Hypothalamus (tissue), 51 donors: ENCODE measurements at places on chromosomes 5 and 9.

DNA sequence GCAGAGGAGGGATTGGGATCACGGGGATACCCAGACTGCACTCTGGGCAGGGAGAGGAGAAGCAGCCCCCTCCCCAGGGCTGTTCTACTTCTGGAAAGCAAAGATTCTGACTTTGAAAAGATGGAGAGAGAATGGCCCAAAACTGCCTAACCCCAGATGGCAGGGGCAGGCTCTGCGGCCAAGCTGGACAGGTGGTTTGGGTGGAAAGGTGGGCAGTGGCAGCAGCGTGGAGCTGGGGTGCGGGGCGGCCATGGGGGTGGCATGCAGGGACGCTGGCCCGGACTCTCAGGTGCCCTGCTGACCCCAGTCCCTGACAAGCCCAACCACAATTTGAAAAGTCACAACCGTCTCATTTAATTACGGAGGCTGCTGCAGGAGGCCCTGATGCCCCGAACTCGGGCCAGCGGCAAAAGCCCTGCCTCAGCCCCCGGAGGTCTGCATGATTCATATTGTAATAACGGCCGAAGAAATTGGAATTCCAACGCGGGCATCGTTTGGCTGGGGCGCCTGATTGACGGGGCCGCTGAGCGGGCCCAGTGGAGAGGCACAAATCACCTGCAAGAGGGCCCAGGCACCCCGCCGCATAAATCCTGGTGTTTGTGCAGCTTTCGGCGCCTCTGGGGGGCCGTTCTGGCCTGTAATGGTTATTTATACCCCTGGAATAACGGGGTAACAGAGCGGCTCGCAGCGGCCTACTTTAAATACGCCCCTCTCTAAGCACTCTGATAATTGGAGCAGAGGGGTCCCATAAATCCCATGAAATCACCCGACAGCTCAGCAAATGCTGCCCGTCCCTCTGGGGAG is 41.8 kb upstream of the FCN2 start:
- DNase-seq: no peak

GRCh38 chr9:109325089-109325488 is 4.2 kb upstream of the EPB41L4B start:
- DNase-seq: no peak

DNA sequence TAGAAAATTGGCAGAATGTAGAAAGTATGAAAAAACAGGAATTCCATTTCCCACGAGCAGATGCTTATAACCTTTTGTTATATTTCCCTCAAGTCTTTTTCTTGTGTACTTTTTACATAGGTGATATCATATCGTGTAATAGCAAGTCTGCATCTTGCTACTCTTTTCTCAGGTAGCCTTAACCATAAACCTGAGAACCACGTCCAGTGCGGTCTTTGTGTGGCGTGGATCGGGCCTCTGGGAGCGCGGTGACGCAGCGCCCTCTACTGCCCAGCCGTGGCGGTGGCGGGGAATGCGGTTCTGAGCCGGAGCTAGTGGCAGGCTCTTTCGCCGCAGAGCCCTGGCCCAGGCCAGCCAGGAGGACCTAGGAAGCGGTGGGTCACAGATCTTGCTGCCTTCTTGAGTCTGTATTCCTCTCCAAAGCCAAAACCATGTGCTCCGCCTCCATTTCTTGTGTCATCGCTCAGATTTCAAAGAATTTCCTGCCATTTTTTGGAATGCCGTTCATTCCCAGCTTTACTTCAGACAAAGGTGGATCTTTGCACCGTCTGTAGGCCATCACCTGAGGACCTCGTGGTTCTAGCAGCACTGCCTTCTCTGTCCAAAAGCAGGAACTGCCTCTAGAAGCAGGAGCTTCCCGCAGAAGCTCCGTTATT is 71.9 kb downstream of the MVB12B start:
- DNase-seq: peak; percentile 61

DNA sequence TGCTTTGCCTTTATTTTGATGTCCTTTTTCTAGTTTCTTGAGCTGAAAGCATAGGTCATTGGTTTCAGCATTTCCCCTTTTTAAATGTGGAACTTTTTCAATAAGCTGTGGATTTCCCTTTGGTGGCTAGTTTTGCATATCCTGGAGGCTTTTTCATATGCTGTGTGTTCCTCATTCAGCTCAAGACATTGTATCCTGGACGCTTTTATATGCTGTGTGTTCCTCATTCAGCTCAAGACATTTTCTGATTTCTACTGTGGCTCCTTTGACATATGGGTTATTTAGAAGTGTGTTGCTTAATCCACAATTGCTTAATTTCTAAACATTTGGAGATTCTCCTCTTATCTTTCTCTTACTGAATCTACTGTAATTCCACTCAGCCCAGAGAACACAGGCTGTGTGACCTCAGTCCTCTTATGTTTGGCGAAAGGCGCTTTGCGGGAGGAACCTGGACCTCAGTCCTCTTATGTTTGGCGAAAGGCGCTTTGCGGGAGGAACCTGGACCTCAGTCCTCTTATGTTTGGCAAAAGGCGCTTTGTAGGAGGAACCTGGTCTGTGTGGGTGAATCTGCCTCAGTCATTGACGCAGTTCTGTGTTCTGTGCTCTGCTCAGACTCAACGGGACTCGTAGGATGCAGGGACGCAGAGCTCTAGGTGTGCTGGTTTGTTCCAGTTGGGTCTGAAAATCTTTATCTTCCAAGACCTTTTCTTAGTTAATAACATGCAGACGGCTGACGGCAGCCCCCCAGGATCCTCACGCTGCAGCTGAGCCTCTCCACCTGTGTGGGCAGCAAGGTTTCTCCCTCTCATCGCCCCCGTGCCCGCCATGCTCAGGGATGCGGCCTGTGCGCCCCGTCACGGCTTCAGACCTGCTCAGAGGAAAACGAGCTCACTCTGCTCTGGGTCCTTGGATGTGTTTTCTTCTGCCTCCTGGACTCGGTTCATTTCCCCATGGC is 6.0 kb upstream of the SLC9A3 start:
- DNase-seq: no peak

GRCh38 chr5:135537745-135538144 is 2.0 kb upstream of the NEUROG1 start:
- no peak for DNase-seq

DNA sequence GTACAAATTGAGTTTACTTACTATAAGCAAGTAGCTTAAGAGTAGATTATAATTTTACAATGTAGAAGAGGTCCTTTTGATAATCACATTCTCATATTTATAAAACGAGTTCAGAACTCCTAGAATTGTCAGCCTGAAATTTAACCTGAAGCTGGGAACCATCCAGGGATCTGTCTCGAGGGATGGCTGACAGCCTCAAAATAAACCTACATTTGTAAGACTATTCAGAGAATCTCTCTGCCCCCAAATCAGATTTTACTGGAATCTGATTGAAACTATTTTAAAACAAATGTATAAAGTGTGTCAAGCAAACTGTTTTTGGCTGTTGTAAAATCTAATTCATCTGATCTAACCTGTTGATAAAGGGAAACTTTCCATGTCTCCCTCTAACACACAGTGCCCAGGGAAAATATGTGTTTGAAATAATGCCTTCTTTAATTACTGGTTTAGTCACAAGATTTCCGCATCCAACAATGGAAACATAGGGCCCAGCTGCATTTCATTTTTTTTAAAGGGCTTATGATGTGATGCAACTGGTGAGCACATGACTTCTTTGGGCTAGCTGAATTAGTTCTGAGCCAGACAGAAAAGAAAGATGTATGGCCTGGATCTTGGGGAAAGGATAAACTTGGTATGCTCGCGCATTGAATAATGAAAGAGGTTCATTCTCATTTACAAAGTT is 30.3 kb downstream of the SLC25A46 start:
- DNase-seq: no peak

- no peak for DNase-seq
Observed at GRCh38 chr5:81631621-81632020, 119.3 kb downstream of the SSBP2 start.

DNA sequence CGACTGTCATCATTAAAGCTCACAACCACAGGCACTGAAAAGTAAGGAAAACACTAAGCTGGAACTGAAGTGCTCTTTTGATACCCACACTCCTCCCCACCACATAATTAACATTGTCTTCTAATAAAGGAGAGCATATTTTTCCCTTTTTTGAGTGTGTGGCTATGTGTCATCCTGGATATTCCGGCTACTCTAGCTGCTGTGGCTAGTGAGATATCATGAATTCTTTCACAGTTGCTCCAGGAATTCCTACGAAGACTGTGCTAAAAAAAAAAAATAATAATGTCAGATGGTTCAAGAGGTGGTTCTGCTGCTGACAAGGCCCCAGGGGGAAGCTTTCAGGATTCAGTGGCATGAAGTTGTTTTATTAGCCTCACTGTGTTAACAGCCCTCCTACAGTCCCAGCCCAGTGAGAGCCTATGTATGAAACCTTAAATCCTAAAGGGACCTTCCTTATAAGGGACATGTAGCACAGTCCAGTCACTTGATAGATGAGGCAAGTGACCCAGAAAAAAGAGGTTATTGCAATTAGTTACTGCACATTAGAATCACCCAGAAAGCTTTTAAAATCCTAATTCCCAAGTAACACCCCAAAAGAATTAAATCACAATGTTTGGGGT is 46.6 kb downstream of the TMEM252 start:
- DNase-seq: no peak

DNA sequence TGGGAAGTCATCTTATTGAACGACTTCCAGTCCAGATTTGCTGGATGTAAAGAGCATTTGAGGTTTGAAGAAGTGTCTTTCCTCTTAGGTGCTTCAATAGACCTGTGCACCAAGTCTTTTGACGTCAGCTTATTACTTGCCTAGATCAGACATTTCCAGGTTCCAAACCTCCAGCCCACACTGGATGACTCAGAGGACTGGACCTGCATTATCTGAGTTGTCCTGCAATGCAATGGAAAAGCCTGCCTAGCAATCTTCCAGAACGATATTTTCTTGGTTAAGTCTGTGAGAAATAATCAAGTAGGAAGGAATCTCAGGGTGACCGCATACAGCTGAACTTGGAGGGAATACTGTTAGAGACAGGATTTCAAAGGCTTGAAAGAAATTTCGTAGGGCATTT is 147.2 kb upstream of the MOCS2 start:
- DNase-seq: no peak

DNA sequence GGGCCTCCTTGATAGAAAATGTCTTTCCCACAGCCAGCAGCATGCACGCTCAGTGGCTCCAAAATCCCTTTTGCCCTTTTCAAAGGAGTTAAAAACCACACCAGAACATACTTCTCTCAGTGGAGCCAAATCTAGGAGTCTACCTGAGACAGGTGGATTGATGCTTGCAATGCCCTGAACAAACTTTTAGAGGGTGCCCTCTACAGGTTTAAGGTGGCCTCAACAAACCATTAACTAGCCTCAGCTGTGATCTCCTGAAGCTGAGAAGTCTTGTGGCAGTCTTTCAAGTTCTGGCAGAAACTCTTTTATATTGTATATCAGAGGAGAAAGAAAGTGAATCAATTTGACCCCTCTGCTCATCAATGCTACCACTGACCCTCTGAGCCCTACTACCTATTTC is 125.4 kb downstream of the MED27 start:
- DNase-seq: no peak

DNA sequence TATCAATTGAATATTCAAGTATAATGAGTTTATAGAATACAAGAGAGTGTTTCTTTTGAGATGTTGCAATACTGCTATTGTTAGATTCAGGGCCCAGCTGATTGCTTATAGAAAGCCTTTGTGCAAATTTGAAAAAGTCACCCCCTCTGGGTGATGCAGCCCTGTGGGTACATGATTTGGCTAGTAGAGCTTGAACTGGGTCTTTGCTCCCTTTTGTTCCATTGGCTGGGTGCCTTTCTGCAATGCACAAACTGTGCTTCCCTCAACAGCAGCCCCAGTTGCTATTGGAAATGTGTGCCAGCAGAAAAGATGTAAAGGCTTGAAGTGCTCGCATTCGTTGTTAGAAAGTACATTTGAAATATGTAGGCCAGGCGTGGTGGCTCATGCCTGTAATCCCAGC is 61.8 kb upstream of the CEMIP2 start:
- peak; percentile 58 for DNase-seq
